Activated CD4-positive, CD25-positive, alpha-beta regulatory T cell treated with anti-CD3 and anti-CD28 coated beads, Interleukin-2, amount 50 U/mL, for 24 hours (primary cell): ENCODE measurements at places on chromosomes 5 and 9.

DNA sequence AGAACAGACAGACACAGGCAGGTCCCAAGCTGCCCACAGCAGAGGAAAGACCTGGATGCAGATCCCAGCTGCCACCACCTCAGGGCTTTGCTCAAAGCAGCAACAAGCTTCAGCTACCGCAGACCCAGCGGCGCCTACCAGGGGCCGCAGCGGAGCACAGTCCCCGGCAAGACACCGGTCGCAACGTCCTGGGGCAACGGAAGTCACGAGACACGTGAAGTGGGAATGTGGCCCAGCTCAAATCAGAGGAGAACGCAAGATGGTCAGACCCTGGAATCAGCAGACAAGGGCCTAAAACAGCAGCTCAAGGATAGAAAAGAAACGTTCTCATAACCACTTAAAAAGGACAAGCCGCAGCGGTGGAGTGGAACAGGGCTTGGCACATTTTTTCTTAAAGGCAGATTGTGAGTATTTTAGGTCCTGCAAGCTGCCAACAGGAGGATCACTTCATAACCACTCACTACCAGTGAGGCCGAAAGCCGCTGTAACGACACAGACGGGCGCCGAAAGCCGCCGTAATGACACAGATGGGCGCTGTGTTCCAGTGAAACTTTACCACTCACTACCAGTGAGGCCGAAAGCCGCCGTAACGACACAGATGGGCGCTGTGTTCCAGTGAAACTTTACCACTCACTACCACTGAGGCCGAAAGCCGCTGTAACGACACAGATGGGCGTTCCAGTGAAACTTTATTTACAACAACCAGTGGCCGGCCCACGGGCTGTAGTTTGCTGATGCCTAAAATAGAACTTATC, 21.7 kb downstream of the SLC9A3 start:
- ATAC-seq = no peak

- peak; percentile 2 for ATAC-seq
These were observed 650 bp downstream of the DCTN4 start for GRCh38 chr5:150758203-150758530.

GRCh38 chr9:127075624-127076372, 46.6 kb downstream of the ANGPTL2 start:
- no peak for ATAC-seq

DNA sequence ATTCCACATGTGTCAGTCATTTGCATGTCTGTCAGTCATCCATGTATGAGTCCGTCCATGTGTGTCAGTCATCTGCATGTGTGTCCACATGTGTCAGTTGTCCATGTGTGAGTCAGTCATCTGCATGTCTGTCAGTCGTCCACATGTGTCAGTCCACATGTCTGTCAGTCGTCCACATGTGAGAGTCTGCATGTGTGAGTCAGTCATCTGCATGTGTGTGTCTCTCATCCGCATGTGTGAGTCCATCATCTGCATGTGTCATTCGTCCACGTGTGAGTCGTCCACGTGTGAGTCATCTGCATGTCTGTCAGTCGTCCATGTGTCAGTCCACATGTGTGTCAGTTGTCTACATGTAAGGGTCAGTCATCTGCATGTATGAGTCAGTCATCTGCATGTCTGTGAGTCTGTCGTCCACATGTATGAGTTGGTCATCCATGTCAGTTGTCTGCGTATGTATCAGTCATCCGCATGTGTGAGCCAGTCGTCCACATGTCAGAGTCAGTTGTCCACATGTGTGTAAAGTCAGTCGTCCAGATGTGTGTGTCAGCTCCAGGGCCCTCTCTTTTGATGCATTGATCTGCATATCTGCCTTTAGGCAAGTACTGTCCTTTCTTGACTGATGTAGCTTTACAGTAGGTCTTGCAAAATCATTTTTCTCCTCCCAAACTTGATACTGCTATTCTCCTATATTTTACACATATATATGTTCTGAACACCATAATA, 72.5 kb upstream of the CACNA1B start:
- ATAC-seq = peak; percentile 32

DNA sequence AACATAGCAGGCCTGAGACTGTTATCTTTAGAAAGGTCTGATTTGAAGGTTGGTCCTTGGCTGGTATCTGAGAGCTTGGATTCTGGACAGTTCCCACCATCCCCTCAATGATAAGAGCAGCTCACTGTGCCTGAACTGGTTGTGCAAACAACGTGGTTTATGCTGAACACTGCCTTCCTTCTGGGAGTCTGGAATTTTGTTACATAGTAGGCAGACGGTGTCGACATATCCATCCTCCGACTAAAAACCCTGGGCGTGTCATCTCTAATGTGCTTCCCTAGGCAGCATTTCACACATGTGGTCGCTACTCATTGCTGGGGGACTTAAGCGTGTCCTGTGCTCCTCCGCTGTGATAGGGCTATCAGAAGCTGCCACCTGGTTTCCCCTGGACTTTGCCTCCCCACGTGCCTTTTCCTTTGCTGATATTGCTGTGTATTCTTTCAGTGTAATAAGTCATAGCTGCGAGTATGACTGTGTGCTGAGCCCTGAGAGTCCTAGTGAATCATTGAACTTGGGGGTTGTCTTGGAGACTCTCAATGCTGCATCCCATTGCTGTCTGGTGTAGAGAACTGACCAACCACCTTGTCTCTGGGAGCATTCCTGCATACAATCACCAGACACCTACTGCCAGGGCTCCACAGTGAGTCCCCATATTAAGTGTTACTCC, 119.1 kb upstream of the TBC1D2 start:
- ATAC-seq = no peak

DNA sequence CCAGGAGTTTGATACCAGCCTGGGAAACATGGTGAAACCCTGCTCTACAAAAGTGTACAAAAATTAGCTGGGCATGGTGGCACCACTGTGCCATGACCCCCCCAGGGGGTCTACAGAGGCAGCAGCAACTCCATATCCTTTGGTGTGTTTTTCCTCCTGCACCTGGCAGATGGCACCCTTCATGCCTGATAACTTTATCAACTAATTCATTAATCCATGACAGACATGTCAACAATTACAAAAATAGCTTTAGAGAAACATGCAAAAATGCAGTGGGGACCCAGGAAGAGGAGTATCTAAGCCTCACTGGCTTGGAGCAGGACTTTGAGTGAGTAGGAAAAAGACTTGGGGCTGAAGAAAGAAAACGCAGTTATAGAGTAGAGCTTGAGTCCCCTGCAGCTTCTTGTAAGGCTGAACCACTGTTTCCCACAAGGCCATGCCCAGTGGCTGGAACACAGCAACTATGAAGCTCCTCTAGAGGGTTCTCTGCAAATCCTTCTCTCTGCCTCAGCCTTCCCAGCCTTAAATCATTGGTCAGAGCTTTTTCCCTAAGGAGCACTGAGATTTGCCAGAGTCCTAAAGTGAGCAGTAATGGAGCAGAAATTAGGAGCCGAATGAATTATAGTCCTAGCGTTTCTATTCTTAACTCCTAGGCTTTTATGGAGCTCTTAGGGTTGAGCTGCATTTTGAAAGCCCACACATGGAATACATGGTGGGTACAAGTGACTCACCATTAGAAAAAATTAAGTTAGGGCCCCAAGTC, 25.5 kb upstream of the B4GALT1 start:
- ATAC-seq = no peak

DNA sequence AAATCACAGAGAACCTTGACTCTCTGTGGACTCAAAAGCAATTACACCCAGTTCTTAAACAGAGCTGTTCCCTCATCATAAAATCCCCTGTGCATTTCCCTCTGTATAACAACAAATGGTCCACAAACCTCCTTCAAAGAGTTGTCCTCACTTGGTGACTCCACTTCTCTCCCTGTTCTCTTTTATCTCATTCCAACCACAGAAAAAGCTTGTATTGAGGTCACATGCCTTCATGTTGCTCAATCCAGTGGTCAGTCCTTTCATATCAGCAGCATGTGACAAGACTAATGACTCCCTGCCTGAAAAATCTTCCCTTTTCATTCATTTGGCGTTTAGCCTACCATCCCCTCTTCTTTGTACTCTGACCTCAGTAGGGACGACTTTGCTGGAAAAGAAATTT, 158.0 kb downstream of the DEPDC1B start:
- ATAC-seq = no peak

- no peak for ATAC-seq
These were observed 36.6 kb downstream of the DMRT3 start for GRCh38 chr9:1013021-1013420.

GRCh38 chr9:138120511-138121437, 243.2 kb downstream of the CACNA1B start:
- no peak for ATAC-seq

DNA sequence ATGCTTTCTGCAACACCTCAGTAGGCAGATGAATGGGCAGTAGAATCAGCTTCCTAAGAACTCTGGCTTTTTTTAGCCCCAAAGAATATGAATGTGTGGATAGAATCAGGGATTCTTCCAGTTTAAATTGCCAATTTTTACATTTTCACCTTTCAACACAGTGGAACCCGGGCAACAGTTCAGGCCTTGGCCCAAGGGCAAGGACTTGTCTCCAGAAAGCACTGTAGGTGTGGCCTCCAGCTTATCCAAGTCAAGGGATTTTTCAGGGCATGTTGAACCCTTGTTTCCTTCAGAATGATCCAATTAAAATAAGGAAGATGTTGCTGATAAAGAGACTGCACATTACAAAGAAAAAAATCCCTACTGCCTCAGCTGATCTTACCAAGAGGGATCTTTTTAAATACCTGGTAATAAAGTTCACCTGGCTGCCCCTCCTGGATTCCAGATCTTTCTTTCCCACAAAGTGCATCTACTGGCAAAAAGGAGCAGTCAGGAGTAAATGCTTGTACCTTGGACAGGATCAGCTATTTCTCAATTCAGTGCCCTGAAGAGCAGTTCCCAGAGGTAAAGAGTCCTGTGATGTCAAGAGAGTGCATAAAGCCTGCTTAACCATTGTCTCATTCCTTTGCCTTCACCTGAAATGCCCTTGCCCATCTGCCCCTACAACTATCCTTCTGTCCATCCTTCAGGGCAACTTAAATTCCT, 80.1 kb upstream of the PLPP6 start:
- no peak for ATAC-seq

GRCh38 chr5:21802100-21802499, 1051.0 kb downstream of the CDH12 start:
- no peak for ATAC-seq

- no peak for ATAC-seq
These were observed 692 bp downstream of the C1QTNF3 start for GRCh38 chr5:34042321-34042720.

- ATAC-seq = no peak
These were observed 59.3 kb downstream of the TRIO start for GRCh38 chr5:14202462-14202861.

GRCh38 chr5:40217553-40217952, 462.2 kb upstream of the PTGER4 start:
- no peak for ATAC-seq

DNA sequence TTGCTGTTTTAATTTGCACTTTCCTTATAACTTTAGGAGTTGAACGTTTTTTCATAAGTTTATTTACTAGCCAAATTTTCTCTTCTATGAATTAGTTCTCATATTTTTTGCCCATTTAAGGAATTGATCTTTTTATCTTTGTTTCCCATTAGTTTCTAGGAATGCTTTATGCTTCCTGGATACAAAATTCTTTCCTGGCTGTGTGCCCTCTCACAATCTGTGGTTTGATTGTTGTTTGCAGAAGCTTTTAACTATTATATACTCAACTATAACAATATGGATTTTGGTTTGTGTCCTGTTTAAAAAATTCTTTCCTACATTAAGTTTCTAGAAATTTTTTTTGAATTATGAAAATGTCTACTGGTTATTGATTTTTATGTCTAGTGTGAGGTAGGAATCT, 206.3 kb downstream of the CSNK1G3 start:
- ATAC-seq = no peak

DNA sequence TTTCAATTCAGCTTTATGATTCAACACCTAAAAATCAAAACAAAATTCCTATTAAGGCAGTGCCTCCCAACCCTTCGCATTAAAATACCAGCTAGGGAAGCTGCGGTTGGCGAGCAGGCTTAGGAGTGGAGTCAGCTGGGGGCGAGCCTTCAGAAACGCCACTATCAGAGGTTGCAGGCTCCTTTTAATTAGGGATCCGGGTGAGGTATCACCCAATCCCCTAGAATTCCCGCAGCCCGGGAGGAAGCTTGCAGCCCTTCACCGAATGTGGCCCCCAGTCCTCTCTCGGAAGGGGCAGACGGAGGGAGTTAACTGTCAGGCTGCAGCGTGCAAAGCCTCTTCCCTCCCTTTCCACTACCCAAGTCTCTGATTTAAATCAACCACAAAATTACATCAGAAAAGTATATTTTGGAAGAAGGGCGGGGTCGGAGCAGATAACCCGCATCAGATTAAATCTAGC, 1.7 kb downstream of the STC2 start:
- ATAC-seq = no peak

DNA sequence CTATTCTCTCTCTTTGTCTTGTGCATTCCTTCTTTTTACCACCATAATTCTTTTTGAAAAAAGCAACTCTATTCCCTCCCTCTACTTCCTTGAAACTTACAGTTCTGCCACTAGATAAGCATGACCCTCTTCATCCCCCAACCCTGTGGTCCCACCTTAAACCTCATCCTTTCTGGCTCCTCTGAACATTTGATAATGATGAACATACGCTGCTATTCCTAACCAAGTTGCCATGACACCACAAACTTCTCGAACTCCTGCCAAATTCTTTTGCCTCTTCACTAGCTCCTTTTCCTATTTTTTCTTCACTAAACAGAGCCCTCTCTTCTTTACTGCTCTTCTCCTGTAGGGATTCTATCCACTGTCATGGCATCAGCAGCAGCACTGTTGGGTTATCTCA, 57.1 kb downstream of the MOCS2 start:
- no peak for ATAC-seq

- ATAC-seq = no peak
These were observed 236.5 kb downstream of the DMRTA1 start for GRCh38 chr9:22682961-22683699.

DNA sequence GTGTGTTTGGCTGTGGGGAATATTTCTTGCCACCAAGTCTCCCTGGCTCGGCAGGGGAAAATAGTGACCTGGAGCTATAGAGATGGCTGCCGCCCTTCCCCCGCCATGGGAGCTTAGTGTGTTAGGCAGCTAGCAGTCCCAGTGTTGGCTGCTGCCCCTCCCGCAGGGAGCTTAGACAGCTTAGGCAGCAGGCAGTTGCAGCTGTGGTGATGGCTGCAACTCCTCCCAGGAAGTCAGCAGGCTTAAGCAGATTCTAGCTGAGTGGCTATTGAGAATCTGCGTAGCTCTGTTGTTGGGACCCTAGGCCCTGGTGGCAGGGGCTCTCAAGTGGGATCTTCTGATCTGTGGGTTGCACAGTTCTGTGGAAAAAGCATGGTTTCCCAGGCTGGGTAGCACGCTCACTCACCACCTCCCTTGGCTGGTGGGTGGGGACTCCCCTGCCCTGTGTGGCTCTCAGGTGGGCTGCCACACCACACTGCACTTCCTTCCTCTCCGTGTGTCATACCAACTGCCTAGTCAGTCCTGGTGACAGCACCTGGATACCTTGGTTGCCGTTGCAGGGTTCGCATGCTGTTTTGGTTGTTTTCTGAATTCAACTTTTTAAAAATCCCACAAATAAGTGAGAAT, 9.3 kb downstream of the OR1N2 start:
- no peak for ATAC-seq
